Stimulated activated CD4-positive, alpha-beta T cell treated with anti-CD3 and anti-CD28 coated beads, Interleukin-1b, Interleukin-23, amount 100 ng/mL, for 4 hours (primary cell): ENCODE measurements at places on chromosomes 5 and 9.

GRCh38 chr5:126004636-126005035 is 418.6 kb upstream of the GRAMD2B start:
- DNase-seq: no peak

DNA sequence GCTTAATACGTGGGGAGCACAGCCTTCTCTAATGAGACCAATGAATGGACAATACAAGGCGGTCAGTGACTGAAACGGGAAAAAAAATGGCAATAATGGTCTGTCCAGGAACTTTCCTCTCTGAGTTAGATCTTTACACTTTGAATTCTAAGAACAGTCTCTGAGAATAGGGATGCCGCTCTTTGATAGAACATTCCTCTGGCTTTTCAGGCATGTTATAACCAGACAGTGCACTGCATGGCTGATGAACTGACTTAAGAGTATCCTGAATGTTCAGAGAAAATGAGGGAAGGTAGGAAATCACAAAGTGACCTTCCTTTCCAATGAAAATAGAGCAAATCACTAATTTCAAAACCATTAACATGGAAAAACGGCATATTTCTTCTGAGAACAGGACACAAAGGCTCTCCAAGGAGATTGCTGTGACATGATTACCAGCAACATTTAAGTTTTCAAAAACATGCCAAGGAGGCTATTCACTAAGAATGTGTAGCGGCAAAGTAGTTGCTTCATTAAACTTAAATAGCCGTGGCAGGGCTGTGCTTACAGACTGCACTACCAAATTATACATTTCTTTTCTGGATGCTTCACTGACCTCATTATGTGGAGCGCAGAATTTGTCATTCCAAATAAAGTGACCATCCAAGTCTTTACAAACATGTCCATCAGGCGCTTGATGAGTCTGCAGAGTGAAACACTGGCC is 105.9 kb downstream of the MARCHF3 start:
- DNase-seq: no peak

DNA sequence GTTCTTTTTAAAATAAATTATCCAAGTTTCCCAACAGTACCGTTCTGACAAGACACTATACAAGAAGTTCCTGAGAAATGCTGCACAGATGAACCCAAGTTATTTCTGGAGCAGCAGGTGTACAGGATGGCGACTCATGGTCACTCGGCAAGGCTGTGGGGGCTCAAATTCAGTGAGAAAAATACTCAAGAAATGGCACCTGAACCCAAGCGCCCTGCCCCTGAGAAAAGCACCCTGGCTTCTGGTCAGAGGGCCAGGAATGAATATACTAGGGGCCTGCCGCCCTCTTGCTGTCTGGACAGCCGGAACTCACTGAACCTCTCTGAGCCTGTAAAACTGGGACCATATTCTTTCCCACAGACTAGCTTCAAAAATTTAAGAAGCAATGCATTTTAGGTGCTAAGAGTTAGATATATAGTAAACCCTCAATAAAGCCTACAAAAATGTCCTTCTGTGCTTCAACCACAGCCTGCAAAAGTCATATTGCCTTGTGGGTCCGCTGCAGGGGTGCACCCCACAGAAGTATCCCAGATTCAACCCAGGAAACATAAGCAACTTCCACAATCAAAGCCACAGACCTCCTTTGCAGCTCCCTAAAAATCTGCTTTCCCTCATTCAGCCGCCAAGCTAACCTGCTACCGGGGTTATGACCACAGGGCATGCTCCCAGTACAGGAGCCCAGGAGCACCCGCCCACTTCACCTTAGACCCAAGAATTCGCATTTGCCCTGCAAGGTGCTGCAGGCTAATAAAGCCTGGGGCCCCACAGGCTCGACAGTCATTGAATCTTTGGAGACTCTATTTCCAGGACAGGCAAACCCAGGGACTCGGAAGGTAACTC is 1.4 kb downstream of the RAPGEF1 start:
- no peak for DNase-seq

DNA sequence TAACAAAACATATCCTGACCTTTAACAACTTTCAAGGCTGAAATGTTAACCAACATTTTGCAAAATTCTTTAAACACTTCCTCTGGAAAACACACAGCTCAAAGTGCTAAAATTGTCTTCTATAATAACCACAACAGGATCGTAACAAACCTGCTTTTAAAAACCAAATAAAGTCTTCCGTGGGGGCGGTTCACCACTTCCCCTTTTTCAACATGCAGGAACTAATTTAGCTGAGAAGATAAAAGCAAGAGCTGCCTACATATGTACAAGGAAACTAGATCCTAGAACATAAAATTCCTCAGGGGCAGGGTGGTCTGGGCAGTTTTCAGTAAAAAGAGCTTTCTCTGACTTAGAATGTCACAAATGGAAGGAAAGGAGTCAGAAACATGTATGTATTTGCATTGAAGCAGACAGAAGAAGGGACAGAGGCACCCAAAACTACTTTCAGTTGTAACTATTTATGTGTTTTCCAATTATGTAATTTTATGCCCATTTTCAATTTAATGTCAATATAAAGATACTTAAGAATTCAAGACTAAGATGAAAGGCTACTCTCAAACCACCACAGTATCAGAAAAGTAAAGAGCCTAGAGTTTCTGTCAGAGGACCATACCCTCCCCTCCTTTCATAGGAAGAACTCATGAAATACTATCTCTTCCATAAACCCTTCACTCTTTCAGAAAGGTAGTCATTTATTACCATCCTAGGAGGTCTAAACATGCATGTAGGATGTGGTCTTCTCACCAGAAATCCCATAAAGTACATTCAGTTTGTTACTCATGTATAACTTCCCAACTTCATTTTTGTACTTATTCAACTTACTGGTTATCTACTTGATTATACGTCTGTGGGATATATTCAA is 185.9 kb upstream of the RASA1 start:
- no peak for DNase-seq

DNA sequence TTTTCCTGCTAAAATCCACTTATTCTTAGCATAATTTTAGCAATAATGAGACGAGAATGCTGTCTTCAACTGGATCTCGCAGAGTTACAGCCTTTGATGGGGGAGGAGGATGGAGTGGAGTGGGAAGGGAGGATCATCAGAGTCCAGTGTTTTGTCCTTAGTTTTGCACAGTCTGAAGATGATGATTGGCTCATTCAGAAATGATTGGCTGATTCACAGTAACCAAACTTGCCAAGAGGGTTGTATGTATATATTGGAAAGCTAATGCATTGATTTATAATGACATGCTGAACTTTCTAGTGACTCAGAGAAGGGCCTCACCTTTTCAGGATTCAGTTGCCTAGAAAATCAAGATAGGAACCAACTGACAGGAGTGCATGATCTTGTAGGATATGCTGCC is 448.0 kb downstream of the CCDC171 start:
- DNase-seq: no peak

DNA sequence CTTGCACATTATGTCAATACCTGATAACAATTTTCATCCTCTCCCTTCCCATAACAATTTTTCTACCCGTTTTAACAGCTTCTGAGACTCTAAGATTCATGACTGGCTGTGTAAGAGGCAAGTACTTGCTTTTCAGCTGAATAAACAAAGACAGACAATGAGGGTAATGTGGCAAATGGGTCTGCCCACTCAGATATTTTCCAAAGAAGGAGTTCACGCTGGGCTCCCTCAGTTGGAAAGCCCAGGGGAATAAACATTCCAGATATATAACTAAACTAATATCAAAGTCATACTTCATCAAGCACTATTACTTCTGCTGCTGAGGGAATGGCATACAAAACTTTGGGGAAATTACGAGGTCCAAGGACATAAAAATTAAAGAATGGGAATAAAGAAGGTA is 24.4 kb downstream of the MEGF9 start:
- DNase-seq: no peak

DNA sequence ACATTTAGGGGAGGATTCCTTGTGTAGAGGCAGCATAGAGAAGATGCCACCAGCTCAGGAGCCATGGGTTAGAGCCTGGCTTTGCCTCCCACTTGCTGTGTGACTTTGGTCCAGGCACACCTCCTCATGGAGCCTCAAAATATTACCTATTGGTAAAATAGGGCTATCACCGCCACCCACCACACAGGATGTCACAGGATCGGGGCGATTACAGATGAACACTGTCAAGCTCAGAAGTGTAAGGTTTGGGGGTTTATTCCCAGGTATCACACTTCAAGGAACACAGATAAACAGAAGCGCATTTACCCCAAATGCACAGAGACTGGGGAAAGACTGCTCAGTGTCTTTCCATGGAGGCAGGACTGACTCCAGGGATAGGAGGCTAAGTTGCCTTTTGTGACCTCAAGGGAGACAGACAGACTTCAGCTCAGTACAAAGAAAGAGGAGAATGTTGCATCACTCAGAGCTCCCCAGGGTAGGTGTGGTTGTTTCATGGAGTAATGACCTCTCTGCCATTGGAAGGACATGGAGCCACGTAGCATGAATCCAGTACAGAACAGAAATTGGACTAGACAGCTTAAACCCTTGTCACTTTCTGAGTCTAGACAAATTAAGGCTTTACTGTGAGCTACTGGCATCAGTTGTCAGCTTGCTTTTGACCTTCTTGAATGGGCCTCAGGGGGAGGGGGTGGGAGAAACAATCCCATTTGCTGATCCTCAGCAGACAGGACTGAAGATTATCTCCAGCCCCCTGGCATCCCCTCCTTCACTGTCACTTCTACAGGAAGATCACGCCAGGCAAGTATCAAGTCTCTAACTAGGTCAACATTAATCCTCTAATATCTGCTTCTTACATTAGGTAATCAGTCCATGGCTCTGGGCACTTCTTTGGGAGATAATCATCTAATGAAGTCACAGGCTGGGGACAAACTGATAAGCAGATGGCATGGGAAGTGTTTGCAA is 6.5 kb downstream of the TRAF1 start:
- DNase-seq: peak; percentile 21

DNA sequence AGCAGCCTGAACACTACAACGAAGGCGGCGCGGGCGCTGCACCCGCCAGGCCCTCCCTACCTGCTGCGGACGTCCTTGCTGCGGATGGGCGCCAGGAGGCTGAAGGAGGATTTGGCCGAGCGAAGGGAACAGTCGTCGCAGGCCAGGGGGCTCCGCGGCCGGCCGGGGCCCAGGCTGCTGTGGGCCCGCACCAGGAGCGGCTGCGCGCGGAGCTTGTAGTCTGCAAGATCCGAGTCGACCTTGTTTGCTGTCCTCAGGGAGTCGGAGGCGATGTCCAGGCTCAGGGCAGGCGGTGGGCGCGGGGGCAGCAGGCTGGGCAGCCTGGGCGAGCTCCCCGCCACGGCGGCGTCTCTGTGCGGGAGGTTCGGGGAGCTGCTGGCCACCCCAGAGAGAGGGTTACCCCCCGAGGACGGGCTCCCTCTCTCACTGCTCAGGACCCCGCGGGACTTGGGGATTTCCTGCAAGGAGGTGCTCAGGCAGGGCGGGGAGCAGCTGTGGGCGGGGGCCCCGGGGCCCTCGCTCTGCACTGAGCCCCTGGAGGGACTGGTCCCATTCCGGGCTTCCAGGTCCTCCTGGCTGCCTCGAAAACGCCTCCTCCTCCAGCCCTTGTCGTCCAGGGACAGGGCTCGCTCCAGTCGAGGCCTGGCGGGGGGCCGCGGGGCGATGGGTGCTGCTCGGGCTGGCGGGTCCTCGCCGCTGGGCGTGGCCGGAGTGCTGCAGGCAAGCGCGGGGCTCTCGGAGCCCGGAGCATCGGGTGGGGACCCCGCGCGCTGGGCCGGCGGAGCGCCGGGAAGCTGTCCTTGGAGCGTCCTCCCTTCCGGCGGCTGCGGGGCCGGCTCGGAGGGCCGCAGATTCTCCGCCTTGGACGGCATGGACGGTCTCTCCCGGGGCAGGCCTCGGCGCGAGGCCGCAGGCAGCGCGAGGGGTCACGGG is 831 bp downstream of the INPP5E start:
- peak; percentile 33 for DNase-seq

DNA sequence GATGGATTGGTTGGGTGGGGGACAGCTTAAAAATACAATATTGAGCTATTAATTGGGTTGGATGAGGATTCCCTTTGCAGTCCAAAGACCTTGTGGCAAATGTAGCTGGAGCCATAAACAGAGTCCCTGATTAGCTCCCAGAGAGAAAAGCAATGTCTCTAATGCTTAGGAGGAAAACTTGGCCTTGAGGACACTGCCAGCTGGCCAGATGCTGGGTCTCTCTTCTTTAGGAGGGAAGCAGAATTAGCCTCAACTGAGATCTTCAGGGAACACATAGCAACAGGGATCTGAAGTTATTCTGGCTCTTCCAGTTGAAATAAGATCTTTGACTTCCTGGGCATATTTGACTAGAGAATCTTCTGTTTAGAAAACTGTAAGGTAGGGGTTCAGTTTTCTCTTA is 121.7 kb upstream of the WWC1 start:
- no peak for DNase-seq
